ENCODE measurements at places on chromosomes 5 and 9.
A peak's percentile ranks its signal among the peaks of the same experiment; 100 is the strongest.

- peak; percentile 2 for DNase-seq
Measured at GRCh38 chr9:74391816-74392215, 105.3 kb upstream of the RORB start.

DNA sequence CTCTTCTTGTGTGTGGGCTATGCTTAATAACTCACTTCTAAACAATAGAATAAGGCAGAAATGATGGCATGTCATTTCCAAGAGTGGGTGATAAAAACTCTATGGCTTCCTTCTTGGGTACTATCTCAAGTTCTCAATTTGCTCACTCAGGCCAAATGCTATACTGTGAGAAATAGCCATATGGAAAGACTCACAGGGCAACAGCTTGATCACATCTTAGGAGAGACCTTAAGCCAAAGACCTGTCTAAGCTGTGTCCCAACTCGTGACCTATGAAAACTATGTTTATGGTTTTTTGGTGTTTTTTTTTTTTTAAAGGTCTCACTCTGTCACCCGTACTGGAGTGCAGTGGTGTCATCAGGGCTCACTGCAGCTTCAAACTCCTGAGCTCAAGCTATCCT, 2.1 kb upstream of the UIMC1 start:
- peak; percentile 75 for DNase-seq

DNA sequence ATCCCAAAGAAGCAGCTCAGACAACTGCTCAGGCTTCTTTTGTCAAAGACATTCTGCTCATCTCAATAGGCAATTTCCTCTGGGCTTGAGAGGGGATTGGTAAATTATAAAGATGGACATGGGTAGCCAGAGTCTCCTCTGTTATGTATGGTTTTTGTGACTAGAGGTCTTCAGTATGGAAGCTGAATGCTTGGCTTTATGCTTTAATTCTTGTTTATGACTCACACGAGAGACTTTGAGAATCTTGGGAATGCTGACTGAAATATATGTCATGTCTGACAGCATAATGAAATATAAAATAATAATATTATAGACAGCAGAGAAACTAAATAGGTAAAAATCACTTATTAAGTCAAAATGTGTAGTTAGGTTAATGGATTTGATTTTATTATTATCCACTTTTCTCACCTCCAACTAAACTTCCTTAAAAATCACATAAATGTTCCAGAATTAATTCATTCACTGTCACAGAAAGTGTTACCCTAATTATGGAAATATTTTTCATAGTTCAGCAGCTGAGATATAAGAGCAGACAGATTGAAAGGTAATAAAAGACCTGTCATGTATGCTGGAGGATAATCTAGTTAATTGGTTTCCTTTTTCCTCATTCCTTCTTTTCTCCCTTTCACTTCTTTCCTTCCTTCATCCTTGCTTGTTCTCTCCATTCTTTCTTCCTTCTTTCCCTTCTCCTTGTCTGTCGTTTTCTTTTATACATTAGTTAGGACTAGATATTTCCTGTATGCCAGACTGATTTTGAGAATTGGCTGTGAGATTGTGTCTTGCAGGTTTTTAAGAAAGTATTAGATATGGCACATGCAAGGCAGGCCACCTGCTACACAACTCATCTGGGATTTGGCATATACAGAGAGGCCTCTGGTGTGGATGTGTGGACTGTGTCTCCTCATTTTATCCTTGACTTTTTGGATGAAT, 1866.1 kb upstream of the NUDT12 start:
- no peak for DNase-seq

GRCh38 chr9:21866302-21866701, 63.9 kb downstream of the MTAP start:
- DNase-seq, result no peak

DNA sequence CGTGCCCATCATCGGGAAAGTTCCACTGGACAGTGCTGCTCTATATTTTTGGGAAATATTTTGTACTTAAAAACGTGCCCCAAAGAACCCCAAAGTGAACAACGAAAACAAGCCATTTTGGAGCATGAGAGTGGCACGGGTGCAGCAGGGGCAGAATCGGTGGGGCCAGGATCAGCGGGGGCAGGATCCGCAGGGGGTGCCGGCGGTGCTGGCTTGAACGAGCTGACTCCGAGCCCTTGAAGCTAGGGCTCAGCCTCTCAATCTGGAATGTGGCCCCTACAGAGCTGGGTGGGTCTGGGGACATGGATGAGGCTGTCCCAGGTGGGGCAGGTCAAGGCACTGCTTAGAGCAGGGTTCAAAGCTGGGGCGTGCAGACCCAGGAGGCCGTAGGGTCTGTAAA, 104.7 kb upstream of the COL5A1 start:
- DNase-seq, result no peak

GRCh38 chr9:12178634-12179033, 514.6 kb upstream of the TYRP1 start:
- DNase-seq, result no peak

- no peak for DNase-seq
Measured at GRCh38 chr5:155461304-155461703, 447.7 kb downstream of the KIF4B start.

- peak; percentile 76 for DNase-seq
Measured at GRCh38 chr5:178279723-178280438, 47.3 kb upstream of the PHYKPL start.

GRCh38 chr9:7332780-7333179, 466.8 kb downstream of the DMAC1 start:
- DNase-seq, result no peak

DNA sequence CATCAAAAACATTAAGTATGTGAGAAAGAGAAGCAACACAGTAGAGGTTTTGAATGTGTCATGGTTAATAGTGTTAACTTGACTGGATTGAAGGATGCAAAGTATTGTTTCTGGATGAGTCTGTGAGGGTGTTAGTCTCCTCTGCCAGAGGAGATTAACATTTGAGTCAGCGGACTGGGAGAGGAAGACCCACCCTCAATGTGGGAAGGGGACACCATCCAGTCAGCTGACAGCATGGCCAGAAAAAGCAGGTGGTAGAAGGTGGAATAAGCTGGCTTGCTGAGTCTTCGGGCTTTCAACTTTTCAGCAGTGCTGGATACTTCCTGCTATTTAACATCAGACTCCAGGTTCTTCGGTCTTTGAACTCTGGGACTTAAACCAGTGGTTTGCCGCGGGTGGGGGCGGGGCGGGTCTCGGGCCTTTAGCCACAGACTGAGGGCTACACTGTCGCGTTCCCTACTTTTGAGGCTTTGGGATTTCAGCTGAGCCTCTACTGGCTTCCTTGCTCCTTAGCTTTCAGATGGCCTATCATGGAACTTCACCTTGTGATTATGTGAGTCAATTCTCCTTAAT, 309.9 kb upstream of the ST8SIA4 start:
- no peak for DNase-seq

- peak; percentile 57 for DNase-seq
Measured at GRCh38 chr9:14198047-14198840, 115.7 kb downstream of the NFIB start.

- no peak for DNase-seq
Measured at GRCh38 chr9:136119883-136120393, 1.3 kb upstream of the TMEM250 start.

GRCh38 chr9:86077276-86077675, 22.1 kb downstream of the GOLM1 start:
- DNase-seq, result peak; percentile 19

DNA sequence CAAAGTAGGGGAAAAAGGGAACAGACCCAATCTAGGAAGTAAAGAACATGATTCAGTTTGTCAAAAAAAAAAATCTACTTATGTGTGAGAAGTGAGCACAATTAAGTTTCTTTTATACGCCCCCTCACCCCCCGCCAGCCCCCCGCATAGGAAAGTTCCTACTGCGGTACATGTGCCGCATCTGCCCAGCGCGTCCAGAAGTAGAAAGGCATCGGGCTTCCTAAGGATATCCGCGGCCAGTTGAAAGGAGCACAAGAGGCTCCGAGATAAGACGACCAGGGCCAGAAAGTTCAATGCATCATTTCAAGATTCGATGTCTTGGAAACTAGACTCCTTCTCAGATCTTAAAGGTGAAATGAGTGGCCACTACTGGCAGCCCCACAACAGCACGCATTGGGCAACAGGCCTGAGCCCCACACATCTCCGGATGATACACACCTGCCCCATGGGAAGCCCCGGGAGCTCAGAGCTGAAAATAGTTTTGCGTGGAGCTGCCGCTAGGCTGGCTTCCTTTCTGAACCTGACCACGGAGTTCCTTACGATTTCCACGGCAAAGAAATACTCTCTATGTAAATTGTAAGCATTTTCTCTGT, 203.9 kb downstream of the RAB3C start:
- DNase-seq, result no peak

DNA sequence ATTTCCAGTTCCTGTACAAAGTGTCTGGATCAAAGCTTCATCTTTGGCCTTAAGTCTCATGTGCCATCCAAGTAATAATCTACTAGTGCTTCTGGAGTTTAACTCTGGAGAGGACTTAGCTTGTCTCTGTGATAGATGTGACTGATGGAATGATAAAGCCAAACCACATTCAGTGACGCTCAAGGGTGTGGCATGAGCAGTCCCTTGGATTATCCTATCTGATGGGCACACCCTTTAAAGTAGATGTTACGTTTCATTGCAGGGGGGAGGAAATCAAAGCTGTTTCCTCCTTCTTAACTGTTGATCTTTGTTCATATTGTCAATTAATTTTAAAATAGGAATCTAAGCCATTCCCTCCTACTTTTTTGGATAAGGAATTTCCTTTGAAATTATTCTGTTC, 8.5 kb upstream of the EGFLAM start:
- no peak for DNase-seq

DNA sequence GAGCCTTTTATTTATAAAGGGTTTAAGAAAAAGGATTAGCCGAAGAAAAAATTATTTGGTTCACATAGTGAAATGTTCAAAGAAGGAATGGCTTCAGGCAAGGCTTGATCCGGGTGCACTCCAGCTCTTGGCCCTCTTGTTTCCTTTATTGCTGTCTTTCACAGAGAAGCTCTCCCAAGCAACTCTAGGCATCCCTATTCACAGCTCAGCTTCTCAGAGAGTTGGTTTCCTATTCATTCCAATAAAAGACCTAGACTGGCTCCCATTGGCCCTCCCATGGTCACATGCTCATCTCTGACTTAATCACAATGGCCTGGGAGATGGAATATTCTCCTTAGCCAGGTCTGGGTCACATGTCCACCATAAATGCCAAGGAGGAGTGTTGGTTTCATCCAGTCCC, 9.4 kb upstream of the FGFR4 start:
- no peak for DNase-seq

GRCh38 chr5:119270121-119270565, 85.7 kb upstream of the TNFAIP8 start:
- no peak for DNase-seq

- DNase-seq, result no peak
Measured at GRCh38 chr5:133130387-133131118, 78.7 kb downstream of the HSPA4 start.

DNA sequence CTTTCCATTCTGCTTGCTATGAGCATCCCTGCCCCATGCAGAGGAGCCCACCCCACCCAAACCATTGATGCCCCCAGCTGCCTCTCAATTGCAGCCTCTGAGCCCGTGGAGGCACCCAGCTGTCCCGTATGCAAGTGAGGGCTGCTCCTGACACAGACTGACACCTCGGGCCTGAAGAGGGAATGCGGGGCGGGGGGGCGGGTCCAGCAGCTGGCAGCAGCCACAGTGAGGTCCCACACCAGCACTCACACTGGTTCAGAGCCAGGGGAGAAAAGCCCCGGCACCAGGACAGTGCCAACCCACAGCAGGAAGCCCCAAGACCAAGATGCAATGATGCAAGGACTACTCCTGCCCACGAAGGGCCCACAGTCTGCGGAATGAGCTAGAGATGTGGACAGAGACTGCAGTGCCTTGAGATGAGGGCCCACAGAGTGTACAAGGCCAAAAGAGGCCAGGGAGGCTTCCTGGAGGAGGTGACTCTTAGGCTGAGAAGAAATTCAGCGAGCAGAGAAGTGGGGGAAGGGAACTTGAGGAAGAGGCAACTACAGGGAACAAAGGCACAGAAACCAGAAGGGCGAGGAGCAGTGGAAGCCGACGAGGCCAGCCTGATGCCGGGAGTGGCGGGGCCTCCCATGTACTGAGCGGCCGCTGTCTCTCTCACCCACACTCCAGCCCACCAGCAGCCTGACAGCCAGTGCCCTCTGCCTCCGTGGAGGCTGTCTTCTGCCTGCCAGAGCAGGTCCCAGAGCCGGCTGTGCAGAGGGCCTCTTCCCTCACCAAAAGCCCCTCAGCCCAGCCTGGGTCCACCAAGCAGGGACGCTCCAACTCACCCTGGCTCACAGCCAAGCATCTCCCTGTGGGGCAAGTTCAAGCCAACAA, 9.2 kb downstream of the EEIG1 start:
- no peak for DNase-seq

- peak; percentile 56 for DNase-seq
Measured at GRCh38 chr9:111187376-111187775, 142.6 kb downstream of the OR2K2 start.

- no peak for DNase-seq
Measured at GRCh38 chr5:143080982-143081381, 310.8 kb downstream of the ARHGAP26 start.

GRCh38 chr5:15215056-15215455, 284.9 kb upstream of the FBXL7 start:
- no peak for DNase-seq

- peak; percentile 51 for DNase-seq
Measured at GRCh38 chr9:131394464-131395156, 724 bp downstream of the PRRC2B start.

GRCh38 chr5:157177953-157178352, 2.7 kb upstream of the ITK start:
- DNase-seq, result no peak

- peak; percentile 16 for DNase-seq
Measured at GRCh38 chr5:140110646-140110957, 3.3 kb upstream of the PURA start.

DNA sequence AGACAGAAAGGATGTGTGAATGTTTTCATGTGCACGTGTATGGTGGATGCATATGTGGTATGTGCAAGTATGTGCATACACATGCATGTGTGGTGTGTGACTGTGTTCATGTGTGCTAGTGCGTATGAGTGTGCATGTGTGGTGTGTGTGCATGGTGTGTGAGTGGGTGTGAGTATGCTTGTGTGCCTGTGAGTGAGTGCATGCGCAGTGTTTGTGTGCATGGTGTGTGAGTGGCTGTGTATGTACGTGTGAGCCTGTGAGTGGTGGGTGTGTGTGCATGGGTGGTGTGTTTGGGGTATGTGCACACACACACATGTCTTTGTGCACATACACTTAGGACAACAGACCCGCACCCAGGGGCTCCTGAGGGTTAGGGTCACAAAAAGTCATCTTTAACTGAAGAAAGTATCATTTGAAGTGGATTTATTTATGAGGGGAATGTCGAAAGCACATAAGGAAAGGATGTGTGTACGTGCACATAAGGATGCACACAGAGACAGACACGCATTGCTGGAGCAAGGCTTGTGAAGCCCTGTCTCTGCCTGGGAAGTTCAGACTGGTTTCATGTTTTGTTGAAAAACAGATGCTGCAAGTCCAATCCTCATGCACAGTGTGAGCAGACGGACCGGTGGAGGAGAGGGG, 237.0 kb downstream of the SYK start:
- DNase-seq, result no peak
